ENCODE measurements at places on chromosomes 1 and 21. TPM values are rescaled to one million over a fixed set of nuclear protein-coding genes. Genes with fewer than 3 reads are reported as not detected.
A peak's percentile ranks its signal among the peaks of the same experiment; 100 is the strongest.

The DPM3 gene
- total RNA-seq, result 52.4 TPM

The IGSF9 gene
- 0.30 TPM for total RNA-seq

DNA sequence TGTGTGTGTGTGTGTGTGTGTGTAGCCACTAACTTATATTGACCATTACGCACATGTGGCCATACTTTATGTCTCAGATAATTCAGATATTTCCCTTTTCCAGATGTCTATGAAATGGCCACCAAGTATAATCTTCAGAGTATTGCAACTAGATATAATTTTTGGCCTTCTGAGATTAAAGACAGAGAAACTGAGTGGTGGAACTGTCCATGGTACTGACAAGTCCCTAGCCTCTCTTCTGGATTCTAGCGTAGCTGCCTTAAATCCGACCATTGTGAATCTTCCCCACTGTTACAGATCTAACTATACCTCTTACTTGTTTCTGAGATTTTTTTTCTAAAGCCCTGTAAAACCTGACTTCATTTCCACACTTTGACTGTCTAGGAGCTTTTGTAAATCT is 100.0 kb upstream of the SERTAD4 start:
- no peak for DNase-seq

DNA sequence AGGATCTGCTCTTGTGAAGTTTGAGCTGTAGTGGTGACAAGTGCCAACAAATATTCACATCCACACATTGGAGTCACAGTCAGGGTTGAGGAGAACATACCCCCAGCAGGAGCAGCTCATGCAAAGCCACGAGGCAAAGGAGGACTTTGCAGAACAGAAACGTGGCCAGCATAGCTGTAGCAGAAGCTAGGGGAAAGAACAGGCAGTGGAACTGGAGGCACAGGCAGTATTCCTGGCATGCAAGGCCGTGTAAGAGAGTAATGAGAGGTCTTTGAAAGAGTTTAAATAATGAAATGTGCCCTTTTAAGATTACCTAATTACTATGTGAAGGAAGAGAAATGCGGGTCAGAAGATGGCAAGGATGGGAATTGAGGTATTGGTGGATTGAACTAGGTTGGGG is 40.9 kb upstream of the IKBKE start:
- no peak for DNase-seq

The MARK1 gene
- 13.5 TPM for total RNA-seq

The RIPK4 gene
- total RNA-seq, result 3.0 TPM

DNA sequence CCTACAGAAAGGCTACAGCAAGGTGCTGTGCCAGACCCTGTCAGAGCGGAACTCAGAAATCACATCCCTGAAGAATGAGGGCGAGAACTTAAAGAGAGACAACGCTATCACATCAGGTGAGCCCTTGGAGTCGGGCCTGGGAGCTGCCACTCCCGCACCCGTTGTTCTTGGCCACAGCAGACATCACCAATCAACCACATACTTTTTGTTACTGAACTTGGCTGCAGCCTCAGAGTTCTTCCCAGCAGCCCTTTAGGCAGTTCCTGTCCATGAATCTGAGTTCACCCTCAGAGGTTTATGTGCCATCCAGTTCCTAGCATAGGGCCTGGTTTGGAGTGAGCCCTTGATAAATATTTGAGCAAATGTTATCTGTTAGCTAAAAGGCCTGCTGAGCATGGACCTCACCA is 61.6 kb downstream of the FHAD1 start:
- no peak for DNase-seq

DNA sequence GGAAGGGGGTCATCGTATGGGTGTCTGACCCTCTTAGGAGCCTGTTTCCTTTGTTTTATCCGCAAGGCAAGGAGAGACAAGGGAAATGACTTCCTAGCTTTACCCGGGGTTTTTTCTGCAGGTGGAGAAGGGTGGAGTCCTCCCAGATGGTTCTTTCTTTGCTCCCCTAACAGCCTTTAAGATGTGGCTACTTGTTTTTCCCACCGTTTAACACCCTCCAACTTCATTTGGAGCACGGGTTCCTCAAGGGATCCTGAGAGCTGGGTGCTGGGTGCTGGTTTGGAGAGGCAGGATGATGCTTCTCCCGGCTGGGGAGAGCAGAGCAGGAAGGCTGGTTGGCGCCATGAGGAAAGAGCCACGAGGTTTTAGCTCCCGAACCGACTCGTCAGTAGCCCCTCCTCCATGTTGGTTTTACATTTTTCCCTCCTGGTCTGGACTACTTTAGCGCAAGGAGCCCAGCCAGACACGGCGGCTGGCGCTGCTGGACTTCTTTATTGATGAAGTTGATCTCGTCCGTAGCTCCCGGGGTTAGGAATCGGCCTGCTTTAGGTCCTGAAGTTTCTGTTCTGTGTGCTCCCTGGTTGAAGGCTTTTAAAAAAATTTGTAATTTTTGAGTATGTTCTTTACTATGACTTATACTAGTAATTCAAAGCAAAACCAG is 1.4 kb downstream of the UCK2 start:
- DNase-seq, result peak; percentile 82

DNA sequence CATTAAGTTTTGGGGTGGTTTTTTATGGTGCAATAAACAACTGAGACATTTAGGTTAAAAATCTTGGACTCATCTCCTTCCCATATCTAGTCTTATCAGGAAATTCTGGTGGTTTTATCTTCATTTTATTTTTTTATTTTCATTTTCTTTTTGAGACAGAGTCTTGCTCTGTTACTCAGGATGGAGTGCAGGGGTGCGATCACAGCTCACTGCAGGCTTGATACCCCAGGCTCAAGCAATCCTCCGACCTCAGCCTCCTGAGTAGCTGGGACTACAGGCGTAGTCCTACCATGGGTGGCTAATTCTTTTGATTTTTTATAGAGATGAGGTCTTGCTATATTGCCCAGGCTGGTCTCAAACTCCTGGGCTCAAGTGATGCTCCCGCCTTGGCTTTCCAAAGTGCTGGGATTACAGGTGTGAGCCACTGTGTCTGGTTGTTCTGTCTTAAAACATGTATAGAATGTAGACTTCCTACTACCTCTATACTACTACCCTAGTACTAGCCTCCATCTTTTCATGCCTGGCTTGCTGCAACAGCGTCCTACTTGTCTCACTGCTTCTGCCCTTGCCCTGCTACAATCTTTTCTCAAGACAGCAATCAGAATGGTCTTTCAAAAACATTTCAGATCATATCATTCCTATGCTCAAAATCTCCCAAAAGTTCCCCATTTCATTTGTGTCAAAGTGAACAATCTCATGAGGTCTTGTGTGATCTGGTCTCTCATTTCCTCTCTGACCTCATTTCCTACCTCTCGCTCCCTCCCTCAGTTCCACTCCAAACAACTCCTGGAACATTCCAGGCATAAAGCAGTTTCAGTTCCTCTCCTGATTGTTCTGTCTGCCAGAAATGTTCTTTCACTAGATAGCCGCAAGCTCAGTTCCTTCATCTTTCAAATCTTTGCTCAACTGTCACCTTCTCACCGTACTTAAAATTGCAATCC is 5.9 kb upstream of the FCGR2A start:
- DNase-seq, result no peak

GRCh38 chr1:2258996-2259395 is 30.9 kb downstream of the SKI start:
- DNase-seq, result no peak

DNA sequence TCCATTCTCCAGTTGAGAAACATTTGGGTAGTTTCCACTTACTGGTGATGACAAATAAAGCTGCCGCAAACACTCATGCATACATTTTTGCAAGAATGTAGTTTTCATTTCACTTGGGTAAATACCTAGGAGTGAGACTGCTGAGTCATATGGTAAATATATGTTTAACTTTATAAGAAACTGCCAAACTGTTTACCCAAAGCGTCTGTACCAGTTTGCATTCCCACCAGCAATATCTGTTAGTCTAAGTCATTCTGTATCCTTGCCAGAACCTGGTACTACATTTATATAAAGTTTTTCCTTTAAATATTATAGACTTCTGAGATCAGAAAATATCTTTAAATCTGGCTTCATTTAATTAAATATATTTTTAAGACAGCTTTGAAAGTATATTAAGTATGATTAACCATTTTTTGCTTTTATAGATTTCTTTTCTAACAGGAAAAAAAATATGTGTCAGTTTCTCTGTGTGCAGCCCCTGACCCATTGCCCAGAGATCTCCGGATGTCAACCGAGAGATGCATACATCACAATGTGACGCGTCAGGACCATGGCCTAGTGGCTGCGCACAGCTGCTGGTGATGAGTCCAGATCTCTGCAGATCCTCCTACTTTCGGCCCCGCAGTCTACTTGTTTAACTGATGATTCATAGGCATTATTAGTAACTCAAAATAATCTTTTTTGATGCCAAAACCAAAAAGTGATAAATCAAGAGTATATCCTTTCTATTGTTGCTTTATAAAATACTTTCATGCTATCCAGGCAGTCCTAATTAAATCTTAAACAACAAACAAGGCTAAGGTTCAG is 227.1 kb upstream of the MAP1LC3C start:
- DNase-seq, result no peak

The VSIG8 gene
- not detected for total RNA-seq

Measured in aorta (tissue), 5 donors.